ENCODE measurements at places on chromosomes 16 and 17.

- no peak for DNase-seq
Observed at GRCh38 chr16:88895335-88895734, 28.9 kb upstream of the PABPN1L start.

GRCh38 chr17:6439951-6440350, 4.3 kb upstream of the PIMREG start:
- DNase-seq = no peak

- no peak for DNase-seq
Observed at GRCh38 chr17:56699186-56699894, 105.8 kb downstream of the NOG start.

- no peak for DNase-seq
Observed at GRCh38 chr16:20181416-20181815, 107.7 kb upstream of the GPR139 start.

- DNase-seq = no peak
Observed at GRCh38 chr17:21303441-21304065, 19.0 kb downstream of the MAP2K3 start.

GRCh38 chr17:43728081-43728480, 30.5 kb downstream of the SOST start:
- DNase-seq = no peak

DNA sequence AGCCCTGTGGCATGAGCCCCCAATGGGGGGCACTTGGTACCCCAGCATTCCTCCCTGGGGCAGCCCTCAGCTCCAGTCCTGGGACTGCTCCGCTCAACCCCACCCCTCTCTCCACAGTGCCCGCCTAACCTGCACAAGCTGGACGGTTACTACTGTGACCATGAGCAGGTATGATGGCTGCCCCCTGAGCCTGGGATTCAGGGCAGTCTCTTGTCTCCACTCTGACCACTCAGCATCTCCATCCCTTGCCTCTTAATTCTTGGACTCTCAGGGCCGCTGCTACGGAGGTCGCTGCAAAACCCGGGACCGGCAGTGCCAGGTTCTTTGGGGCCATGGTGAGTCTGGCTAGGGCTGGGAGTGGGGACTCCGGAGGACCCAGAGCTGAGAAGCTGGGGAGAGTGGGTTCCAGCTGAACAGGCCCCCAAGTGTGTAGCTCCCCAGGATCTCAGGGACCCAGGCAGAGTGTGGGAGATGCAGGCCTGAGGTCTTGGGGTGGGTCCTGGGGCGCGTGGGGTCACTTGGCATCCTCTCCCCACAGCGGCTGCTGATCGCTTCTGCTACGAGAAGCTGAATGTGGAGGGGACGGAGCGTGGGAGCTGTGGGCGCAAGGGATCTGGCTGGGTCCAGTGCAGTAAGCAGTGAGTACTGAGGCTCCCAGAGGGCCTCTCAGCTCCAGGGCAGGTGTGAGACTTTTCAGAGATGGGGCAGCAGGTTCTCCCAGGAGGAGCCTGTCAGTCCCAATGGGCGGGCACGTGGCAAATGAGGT, 18.0 kb downstream of the ADAM11 start:
- no peak for DNase-seq

All from NCI-H446 (cell line).